Stimulated activated CD4-positive, alpha-beta T cell treated with anti-CD3 and anti-CD28 coated beads, Interleukin-1b, Interleukin-23, amount 100 ng/mL, for 1 hour (primary cell): ENCODE measurements at places on chromosomes 5 and 9.
A peak's percentile ranks its signal among the peaks of the same experiment; 100 is the strongest.

DNA sequence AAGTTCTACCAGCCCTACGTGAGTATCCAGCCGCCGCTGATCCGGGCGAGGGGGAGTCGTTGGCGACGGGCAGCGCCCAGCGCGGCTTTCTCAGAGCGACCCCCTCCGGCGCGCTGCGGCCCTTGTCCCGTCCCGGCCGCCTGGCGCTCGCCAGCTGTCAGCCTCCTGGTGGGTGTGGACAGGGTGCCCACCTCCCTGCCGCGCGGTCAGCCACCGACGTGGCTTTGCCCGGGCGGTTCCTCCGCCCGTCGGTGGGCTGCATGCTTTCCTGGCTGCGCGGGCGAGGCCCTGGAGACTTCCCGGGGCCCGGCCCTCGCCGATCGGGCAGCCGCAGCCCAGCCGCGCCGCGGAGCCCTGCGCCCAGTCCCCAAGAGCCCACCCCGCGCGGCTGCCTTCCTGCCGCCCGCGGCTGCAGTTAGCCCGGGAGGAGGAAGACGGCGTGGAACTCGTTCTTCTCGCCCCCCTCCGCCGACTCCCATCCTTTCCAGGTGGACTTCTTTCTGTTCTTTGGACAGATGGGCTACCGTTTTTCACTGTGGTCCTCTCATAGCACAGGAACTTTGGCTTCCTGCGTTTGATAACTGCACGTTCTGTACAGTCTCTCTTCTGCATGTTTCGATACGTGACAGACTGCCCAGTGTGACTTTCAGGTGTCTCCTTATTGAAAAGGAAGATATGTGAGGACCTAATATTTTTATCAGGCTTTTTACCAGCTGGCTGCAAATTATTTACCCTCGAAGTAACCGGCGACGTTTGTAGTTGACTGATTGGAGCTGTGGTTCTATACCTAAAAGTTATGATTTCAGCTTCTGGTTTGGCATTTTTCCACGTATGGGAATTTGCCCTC, 577 bp downstream of the AP3S1 start:
- DNase-seq, result no peak

GRCh38 chr5:14142202-14142826, 828 bp upstream of the TRIO start:
- no peak for DNase-seq

- no peak for DNase-seq
These were observed 38.0 kb upstream of the CCDC152 start for GRCh38 chr5:42718591-42718990.

DNA sequence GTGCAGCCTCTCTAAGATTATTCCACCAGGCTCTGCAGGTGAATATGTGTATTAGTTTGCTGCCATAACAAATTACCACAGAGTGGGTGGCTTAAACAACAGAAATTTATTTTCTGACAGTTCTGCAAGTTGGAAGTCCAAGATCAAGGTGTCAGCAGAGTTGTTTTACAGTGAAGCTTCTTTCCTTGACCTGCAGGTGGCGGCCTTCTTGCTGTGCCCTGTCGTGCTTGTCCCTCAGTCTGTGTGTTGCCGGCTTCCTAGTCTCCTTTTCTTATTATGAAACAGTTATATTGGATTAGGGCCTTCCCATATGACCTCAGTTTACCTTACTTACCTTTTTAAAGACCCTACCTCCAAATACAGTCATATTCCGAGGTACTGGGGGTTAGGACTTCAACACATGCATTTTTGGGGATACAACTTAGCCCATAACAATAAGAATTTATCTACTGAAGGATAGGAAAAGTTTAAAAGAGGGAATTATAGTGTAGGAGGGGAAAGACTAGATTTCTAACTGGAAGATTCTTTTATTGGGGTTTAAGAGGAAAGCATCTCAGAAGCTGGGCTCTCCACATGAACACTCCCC, 97.4 kb downstream of the OSTF1 start:
- DNase-seq, result peak; percentile 1

DNA sequence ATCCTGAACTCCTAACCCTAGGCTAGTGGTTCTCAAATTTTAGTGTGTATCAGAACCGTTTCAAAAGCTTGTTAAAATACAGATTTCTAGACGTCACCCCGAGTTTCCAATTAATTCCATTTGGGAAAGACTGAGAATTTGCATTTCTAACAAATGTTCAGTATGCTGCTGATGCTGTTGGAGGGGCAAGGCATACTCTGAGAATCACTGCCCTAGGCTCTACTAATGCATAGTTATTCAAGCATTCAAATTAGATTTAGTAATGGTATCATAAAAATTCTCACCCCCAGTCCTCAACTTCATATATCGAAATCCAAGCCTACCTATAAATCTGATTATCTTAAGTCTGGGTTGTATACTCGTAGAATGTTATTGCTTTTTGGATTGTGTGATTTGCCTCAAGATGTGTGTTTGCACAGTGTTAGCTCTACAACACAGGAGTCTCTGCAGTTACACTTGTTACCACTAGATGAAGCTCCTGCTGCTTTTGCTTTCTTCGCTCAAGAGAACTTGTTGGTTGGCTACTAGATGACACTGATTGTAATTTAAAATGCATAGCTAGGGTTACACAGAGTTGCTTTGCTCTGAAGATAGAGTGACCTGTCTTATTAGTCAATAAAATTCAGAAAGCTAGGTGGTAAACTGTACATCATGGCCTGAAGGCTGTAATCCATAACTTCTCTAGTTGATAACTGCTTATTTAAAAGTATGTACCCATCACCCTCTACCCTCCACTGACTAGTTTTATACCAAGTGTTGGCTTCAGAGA, 7.5 kb upstream of the ERAP2 start:
- no peak for DNase-seq

- DNase-seq, result no peak
These were observed 582.7 kb upstream of the DMAC1 start for GRCh38 chr9:8382266-8382665.

GRCh38 chr5:1633605-1634336, 110.0 kb upstream of the LPCAT1 start:
- DNase-seq, result peak; percentile 44

DNA sequence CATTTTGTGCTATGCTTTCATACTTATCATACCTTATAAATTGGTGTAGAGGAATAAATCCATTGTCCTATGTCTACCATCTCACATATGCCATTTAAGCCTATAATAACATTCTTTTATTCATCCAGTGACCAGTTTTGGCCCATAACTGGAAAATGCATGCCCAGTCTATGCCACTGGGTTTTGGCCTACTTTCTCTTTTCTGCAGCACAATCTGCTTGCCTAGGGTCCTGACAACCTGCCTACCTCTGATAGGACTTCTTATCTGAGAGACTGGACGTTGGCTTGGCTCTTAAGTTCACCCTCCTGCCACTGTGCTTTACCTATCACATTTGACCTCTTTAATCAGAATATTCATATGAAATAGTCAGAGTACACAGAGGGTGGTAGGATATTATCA, 103.0 kb downstream of the PRR16 start:
- DNase-seq, result no peak

DNA sequence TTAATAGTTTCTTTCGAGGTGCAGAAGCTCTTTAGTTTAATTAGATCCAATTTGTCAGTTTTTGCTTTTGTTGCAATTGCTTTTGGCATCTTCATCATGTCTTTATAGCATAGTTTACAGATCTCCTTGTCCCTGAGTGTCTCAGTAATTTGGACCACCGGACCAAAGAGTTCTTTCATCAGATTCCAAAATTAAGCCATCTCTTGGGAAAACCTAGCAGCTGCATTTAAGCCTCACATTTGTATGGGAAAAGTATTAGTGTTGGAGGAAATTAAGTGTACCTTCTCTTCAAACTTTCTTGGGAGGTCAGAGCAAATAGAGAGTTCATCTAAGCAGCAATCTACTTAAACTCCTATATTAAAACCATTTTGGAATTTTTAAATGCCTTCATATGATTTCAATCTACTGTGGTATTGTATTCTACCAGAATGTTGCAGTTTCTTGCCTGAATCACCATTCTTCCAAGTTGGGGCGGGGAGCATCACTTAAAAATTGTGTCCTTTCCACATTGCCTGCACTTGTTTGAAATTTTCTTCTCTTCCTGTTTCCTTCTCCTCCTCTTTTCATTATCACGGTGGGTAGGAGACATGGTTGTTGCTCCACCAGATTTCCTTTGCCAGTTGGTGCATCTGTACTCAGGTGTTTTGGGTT, 97.3 kb upstream of the DAB2 start:
- no peak for DNase-seq

- DNase-seq, result no peak
These were observed 199.5 kb downstream of the ALDH1A1 start for GRCh38 chr9:72753266-72753893.

DNA sequence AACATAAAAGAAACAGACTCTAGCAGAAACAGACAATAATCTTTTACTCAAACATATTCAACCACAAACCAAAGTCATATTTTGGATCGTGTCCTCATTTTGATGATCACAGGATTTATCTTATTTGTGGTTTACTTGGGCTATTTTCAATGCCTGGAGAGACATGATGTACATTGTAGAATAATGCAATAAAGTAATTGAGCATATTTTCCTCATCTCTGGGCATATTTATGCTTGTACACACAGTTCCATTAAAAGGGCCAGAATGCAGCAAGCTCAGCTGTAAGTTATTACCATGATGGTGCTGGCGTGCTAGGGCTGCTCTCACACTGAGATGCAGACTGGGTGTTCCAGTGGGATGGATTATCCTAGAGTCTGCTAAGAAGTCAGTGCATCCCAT, 456.7 kb downstream of the TLE4 start:
- no peak for DNase-seq

DNA sequence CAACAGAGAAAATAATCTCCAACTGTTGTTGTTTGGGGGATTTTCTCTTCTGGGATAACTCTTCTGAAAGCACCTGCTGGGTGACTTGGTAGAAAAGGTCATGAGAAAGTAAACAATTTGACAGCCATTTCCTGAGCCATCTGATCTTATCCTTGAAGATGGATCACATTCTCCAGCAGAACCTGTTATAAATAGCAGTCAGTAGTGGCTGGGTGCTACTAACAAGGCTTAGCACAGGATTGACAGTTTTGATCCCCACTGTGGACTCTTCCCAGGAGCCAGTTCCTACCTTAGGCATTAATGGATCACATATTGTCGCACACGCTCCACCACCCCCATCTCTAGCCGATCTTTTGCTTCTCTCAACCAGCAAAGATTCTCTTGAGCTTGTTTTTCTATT, 220.2 kb downstream of the PLK2 start:
- no peak for DNase-seq

GRCh38 chr9:70406434-70406862, 8.0 kb downstream of the KLF9 start:
- no peak for DNase-seq

DNA sequence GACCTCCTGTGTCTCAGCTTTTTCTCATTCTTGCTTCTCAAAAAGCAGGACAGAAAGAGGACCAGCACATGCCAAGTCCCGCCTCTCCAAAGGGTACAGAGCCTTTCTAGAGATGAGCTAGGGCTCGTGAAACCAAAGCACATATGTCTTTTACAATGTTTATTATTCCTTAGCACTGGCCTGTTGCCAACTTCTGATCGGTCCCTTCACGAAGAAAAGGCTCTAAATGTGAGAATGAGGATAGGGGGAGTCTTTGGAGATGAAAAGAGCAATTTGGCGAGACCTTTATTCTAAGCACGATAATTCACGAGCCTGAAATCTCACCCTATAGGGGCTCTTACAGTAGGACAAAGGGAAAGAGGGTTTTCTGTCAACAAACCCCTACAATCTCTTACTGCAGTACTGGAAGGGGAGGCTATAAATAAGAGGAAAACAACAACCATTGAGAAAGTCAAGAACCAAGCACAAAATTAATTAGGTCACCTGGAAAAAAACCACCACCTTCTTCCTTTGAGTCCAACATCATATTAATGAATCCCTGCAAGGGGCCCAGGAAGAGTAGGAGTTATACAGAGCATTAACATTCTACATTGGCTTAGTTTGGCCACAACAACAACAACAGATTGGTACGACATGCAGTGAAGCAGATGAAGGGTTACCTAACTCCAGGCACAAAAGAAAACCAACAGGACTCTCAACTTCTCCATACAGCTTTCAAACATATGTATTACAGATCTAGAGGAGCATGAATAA, 309.5 kb downstream of the PDE4D start:
- no peak for DNase-seq

DNA sequence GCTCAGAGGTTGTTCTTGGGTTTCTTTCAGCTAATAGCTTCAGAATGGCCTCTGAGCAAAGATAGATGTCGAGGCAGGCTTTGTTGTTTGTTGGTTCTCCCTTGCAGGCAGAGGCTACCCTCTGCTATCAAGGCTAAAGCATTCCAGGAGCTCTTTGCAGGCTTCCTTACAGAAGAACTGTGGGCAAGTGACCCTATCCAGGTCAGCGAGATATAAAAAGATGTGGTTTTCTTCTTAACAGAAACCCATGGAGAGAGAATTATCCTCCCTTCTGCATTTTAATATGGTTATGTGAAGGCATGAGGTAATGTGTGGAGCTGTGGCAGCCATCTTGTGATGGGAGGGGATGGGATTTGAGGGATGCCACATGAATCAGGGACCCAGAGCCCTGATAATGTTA, 67.0 kb downstream of the TLE4 start:
- no peak for DNase-seq

- no peak for DNase-seq
These were observed 55.1 kb downstream of the RETREG1 start for GRCh38 chr5:16561660-16562059.

DNA sequence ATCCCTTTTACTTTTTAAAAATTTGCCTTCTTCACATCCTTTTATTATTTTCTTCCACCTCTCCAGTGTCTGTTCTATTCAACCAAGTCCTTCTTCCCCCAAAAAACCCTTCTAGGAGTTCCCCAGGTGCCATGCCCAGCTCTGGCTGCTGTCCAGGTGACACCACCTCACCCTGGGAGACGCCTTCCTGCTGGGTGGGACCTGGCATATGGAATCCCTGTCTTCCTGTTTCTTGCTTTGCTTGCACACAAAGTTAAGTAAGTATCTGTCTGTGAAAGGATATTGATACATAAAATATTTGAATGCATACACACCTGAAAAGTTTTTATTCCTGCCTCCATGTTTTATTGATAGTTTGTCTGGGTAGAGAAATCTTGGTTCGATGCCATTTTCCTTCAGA, 23.1 kb upstream of the MED10 start:
- no peak for DNase-seq

DNA sequence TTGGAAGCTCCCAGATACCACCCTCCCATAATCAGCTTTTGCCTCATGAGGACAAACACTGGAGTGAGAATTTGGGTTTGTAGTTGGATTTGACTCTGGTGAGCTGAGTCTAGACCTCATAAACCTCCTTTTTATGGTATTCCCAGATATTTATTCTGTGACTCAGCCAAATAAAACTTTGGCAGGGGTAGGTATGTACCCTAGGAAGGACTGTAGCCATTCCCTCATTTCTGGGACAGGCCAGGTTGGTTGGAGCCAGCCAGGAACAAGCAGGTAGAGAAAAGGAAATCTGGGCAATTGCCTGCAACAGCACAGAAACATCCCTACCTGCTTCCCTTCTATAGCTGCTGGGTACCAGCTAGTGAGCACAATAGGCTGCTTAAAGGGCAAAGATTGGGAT, 19.4 kb downstream of the ENHO start:
- no peak for DNase-seq
